ENCODE measurements at places on chromosomes 3 and 15.
A peak's percentile ranks its signal among the peaks of the same experiment; 100 is the strongest.

- DNase-seq = no peak
These were observed 156.9 kb downstream of the SOX2 start for GRCh38 chr3:181868576-181869082.

- DNase-seq = no peak
These were observed 1046.0 kb upstream of the NR2F2 start for GRCh38 chr15:95284492-95284891.

DNA sequence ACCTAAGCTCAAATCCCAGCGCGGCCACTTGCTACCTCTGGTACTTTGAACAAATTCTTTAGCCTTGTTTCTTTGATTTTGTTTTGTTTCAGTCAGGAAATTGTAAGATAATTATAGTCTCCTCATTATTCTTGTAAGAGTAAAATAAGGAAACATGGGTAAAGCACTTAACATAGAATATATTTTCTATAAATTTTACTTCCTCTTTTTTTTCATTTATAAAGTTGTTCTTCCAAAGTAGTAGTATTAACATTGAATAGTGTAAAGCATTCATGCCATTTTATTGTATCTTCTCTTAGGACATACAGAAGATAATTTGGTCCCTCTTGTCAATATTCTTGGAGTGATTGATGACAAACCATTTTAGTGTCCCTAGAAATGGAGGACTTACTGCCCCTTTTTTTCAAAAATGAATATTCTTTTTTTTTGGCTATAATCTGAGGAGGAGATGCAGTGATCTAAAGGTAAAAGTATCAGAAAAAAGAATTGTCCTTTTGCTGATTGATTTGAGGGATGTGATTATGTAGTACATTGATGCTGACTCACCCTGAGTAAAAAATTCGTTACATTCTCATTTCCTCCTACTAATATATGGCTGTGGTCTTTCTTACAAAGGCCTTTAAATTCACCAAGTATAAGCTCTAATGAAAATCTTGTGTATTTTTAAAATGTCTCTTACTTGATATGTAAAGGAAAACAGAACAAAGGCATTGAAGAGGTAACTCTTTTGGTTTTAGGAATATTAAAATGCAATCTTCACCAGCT is 51.0 kb downstream of the ALCAM start:
- no peak for DNase-seq

DNA sequence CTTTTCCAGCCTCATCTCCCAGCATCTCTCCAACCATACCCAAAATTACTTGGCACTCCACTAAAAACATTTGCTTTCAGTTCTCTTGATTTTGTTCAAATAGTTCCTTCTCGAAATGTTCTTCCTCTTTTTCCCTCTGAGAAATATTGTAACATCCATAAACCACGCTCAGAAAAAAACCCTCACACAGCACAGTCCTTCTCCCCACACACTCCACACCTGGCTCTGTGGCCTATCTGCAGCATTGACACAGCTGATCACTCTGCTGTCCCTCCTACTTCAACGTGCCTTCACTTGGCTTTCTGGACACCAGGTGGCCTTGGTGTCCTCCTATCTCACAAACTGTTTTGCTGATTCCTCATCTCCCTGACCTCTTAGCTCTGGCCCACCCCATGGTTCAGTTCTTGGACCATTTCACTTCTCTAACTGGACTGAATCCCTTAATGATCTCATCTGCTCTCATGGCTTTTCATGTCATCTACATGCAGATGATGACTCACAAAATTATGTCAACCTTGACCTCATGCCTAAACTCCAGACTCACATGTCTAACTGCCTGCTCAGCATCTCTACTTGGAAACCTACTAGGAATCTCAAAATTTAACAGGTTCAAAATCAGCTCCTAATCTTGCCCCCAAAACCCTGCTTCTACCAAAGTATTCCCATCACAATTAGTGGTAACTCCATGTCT is 93.3 kb downstream of the TRIM42 start:
- DNase-seq = no peak

GRCh38 chr15:80331886-80332406 is 72.2 kb upstream of the ARNT2 start:
- no peak for DNase-seq

DNA sequence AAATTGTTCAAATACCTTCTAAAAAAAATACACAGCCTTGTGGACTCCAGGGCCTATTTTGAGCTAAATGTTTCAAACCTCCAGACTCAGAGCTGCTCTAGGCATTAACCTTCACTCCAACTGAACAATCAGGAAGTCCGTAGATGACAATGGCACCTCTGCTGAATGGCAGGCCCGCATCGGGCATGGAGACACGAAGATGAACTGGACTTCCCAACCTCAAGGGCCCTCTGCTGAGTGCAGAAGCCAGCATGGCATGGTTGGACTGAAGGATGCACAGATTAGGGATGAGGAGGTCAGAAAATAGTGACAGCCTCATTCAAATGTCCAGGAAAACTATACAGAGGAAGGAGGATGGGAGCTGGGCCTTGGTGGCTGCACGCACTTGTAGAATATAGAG is 2.2 kb downstream of the FAM174B start:
- DNase-seq = no peak

- DNase-seq = no peak
These were observed 168.3 kb upstream of the TGFBR2 start for GRCh38 chr3:30438126-30438525.

DNA sequence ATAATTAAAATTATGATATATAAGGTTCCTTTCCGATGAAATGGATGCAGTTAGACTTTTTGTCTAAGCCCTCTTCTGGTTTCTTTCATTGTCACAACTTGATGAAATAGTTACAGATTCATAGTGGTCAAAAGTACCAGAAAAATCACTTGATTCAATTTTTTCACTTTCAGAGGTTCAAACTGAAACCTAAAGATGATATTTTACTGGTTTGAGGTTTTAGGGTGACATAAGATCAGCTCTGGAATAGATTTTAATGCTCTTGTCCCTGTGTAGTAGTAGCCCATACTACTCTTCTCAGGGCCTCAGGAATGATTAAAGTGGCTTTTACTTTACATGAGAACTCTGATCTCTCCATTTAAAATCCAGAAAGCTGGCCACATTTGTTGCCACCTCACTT is 479.1 kb upstream of the ZNF717 start:
- DNase-seq = no peak

- no peak for DNase-seq
These were observed 153.8 kb downstream of the PGPEP1L start for GRCh38 chr15:98853617-98854420.

DNA sequence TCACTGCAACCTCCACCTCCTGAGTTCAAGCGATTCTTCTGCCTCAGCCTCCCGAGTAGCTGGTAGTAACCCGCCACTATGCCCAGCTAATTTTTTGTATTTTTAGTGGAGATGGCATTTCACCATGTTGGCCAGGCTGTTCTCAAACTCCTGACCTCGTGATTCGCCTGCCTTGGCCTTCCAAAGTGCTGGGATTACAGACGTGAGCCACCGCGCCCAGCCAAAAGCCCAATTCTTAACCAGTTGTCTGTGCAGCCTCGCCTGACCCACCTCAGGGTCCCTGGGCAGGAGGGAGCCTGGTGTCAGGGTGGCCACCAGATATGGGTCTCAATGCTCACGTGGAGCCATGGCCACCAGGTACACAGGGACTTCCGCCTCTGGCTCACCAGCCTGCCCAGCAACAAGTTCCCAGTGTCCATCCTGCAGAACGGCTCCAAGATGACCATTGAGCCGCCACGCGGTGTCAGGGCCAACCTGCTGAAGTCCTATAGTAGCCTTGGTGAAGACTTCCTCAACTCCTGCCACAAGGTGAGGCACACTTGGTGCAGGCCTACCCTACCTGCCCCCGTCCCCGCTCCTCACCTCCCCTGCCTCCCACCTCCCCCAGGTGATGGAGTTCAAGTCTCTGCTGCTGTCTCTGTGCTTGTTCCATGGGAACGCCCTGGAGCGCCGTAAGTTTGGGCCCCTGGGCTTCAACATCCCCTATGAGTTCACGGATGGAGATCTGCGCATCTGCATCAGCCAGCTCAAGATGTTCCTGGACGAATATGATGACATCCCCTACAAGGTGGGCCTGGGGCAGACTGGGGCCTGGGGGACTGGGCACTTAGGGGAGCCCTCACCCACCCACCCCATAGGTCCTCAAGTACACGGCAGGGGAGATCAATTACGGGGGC is 48.6 kb downstream of the SEMA3G start:
- DNase-seq = peak; percentile 24

DNA sequence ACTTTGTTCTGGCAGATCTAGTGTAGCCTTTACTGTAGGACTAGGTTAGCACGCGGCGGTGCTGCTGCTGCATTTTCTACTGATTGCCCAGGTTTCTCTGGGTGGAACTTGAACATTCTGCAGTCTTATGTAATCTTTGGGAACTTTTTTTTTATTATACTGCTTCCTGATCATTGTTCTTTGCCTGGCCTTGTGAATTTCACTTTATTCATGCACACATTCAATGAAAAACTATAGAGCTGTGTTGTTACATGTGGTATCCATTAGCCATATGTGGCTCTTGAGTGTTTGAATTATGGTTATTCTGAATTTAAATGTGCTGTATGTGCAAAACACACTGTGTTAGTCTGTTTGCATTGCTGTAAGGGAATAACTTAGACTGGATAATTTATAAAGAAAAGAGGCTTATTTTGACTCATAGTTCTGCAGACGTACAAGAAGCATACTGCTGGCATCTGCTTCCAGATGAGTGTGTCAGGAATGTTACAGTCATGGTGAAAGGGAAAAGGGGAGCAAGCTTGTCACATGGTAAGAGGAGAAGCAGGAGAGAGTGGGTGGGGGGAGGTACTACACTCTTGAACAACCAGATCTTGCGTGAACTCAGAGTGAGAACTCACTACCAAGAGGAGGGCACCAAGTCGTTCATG is 26.5 kb downstream of the MEF2A start:
- DNase-seq = no peak

GRCh38 chr15:77475001-77475400 is 54.3 kb downstream of the HMG20A start:
- no peak for DNase-seq

GRCh38 chr15:93052090-93052879 is 36.7 kb downstream of the RGMA start:
- DNase-seq = no peak

- DNase-seq = no peak
These were observed 792.3 kb downstream of the DIPK2A start for GRCh38 chr3:144763878-144764454.

GRCh38 chr3:52437326-52438103 is 7.4 kb downstream of the SEMA3G start:
- no peak for DNase-seq

- DNase-seq = no peak
These were observed 954.6 kb downstream of the EPHA3 start for GRCh38 chr3:90062016-90062415.

- DNase-seq = no peak
These were observed 526.0 kb downstream of the FOXP1 start for GRCh38 chr3:71057526-71057894.

GRCh38 chr3:138186221-138186620 is 880 bp upstream of the ARMC8 start:
- no peak for DNase-seq

- peak; percentile 91 for DNase-seq
These were observed at the start of gene SATB1 for GRCh38 chr3:18424729-18425640. TSS of gene SATB1 (minus strand) at chr3:18425339. CDS start at chr3:18420967, 4,372 bp downstream.

- no peak for DNase-seq
These were observed 916 bp downstream of the IDH3A start for GRCh38 chr15:78149805-78150751.

DNA sequence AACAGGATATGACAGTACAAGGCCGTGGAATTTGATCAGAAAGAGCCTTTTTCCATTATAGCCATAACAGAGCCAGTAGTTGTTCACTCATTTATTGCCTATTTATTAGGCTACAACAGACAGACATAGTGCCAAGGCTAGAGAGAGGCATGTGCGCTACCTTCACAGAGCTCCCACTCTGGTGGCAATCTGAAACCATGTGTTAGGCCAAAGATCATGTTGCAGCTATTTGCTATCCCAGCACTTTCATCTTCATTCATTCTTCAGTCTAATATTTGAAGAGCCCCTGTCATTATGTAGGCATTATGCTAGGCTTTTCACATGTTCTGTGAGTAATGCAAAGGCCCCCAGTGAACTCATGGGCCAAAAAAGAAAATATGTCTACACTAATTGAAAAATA is 404.8 kb downstream of the IGSF11 start:
- no peak for DNase-seq

- DNase-seq = no peak
These were observed 6.4 kb upstream of the CTNNB1 start for GRCh38 chr3:41192885-41193284.

- DNase-seq = peak; percentile 40
These were observed 966 bp downstream of the MYO1E start for GRCh38 chr15:59371458-59372351.

DNA sequence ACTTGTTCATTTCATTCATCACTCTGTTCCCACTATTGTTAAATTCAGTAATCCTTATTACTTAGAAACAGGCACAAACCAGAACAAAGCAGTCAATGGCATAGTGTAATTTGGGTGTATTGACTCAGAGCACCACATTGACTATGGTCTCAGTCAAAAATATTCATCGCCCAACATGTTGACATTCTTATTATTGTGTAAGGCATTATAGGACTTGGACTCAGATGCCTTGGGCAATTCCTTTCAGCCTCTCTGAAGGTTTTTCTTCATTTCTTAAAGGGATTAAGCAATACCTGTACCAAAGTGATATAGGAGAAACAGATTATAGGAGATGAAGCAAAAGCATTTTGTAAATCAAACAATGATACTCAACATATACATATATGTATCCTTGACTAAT is 114.7 kb upstream of the BHLHE40 start:
- no peak for DNase-seq

GRCh38 chr3:123790254-123791072 is 93.7 kb downstream of the MYLK start:
- no peak for DNase-seq

- DNase-seq = no peak
These were observed 44.8 kb upstream of the UMPS start for GRCh38 chr3:124685481-124685880.

GRCh38 chr3:135169651-135170050 is 374.6 kb downstream of the EPHB1 start:
- no peak for DNase-seq

DNA sequence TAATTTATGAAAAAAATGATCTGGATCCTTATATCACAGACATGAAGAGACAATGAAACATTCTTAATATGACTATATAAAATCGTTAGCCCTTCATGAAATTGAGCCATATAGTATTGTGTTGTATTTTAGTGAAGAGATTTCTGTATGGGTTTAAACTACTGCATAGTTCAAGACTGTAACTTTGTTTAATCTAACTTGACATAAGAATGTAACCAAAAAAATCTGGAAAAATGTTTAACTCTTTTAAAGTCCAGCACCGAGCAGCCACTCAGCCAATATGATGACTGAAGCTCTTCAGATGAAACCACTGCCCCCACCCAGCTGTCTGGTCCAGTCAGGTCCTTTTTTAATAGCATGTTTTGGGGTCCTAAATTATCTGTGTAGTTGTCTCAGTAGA is 4.9 kb downstream of the NANOGP8 start:
- DNase-seq = no peak
